ENCODE measurements at places on chromosomes 5 and 9.

GRCh38 chr5:97405941-97406340 is 222.9 kb upstream of the RIOK2 start:
- DNase-seq, result no peak

- no peak for DNase-seq
These were observed 33.5 kb downstream of the PDGFRB start for GRCh38 chr5:150122158-150122510.

DNA sequence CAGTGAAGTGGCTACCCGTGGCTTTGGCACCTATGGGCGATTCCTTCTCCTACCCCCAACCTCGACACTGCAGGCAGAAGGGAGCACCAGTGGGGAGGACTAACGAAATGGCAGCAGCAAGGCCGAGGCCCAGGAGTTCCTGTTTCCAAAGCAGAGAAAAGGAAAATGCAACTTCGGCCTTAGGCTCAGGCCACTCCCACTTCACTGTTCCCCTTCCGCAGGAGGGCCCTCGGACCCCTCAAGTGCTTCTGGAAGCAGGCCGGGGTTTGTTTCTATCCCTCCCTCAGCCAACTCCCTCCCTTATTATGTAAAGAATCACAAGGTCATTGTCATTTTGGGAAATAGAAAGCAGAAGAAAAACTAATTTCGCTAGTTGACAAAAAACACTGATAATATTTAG is 36.4 kb upstream of the NKX2-5 start:
- no peak for DNase-seq

GRCh38 chr9:15421532-15421931 is 1.1 kb upstream of the SNAPC3 start:
- no peak for DNase-seq
